Suprapubic skin (tissue), 4 donors: ENCODE measurements at places on chromosomes 6 and 20. TPM values are rescaled to one million over a fixed set of nuclear protein-coding genes. Genes with fewer than 3 reads are reported as not detected.

PDE10A gene
- total RNA-seq = 2.5 TPM

CGAS gene
- total RNA-seq = 1.1 TPM

TMEM63B gene
- 82.4 TPM for total RNA-seq

- no peak overlapping the region for H3K27ac ChIP-seq
- no peak for DNase-seq
- no peak overlapping the region for H3K4me3 ChIP-seq
- no peaks in the 10 kb centered on the region for H3K36me3 ChIP-seq
- no peaks in the 10 kb centered on the region for H3K27me3 ChIP-seq
Measured at GRCh38 chr20:2285193-2285592, 10.6 kb upstream of the TGM3 start.

DNA sequence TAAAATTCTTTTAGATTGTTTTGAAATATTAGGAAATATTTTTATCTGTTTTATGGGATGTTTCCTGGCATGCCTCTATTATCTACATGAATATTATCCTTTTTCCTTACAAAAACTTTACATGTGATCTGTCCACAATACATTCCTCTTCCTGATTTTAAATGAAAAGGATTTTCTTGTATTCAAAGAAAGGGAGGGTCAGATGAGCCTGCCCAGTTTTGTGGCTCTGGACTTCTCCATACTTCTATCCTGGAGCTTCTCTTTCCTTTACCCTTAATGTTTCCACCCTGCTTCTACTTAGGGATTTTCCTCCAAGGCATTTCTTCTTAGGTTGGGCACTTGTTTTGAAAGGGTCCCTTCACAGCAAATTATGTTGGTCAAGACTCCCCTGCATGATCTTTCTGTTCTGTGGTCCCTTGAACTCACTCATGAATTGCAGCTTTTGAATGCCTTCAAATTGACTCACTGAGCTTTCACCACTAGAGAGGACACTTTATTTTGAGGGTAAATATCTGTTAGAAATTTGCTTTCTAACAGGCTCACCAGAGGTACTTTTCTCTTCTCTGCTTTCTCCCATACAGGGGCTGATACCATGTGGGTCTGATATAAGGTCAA, 104.9 kb downstream of the CENPW start:
- H3K27me3 ChIP-seq = no peaks in the 10 kb centered on the region
- no peaks in the 10 kb centered on the region for H3K36me3 ChIP-seq
- H3K4me3 ChIP-seq = no peak overlapping the region

GRCh38 chr6:34475238-34475682, 9.4 kb downstream of the PACSIN1 start:
- H3K4me3 ChIP-seq = no peak overlapping the region
- H3K36me3 ChIP-seq = no peaks in the 10 kb centered on the region
- no peak overlapping the region for H3K27ac ChIP-seq
- no peaks in the 10 kb centered on the region for H3K27me3 ChIP-seq
- H3K4me1 ChIP-seq = no peaks in the 10 kb centered on the region

- peaks cover 40% of the 10 kb centered on the region for H3K27me3 ChIP-seq
- H3K36me3 ChIP-seq = no peaks in the 10 kb centered on the region
- H3K27ac ChIP-seq = no peak overlapping the region
- DNase-seq = no peak
- H3K4me1 ChIP-seq = no peaks in the 10 kb centered on the region
Measured at GRCh38 chr20:63509088-63509564, 10.2 kb upstream of the EEF1A2 start.

DNA sequence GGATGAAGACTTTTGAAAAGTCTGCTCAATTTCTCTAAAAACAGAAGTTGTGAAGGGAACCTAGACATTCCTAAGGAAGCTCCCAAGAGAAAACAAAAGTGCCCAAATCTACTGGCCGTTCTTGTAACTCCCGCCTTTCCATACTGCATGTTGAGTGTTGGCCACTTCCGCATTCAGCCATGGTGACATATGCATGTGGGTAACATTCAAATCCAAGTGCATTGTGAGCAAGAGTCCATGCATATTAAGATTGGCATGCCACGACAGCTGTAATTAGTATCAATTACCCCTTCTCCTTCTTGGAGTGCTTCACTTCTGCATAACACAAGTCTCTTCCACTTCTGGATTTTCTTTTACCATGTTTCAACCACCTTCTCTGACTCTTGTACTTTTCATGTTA, 8.4 kb downstream of the SLC35D3 start:
- no peaks in the 10 kb centered on the region for H3K36me3 ChIP-seq
- H3K27me3 ChIP-seq = no peaks in the 10 kb centered on the region
- no peaks in the 10 kb centered on the region for H3K4me1 ChIP-seq
- no peak for DNase-seq

DNA sequence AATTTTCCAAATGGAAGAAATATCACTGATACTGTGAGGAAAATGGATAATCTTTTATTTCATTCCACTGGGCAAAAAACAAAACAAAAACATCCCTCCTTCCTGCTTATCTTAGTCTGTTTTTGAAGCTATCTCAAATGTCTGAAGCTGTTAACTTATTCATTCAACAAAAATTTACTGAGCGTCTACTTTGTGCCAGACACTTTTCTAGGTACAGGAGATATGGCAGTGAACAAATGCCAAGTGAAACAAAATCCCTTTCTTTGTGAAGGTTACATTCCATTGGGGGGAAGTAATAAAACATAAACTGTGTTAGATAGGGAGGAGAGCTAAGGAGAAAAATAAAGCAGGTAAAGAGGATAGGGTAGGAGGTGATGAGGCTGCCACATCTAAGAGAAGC, 47.5 kb downstream of the TNFRSF21 start:
- DNase-seq = no peak
- no peak overlapping the region for H3K27ac ChIP-seq
- H3K4me3 ChIP-seq = no peak overlapping the region
- H3K27me3 ChIP-seq = no peaks in the 10 kb centered on the region
- H3K4me1 ChIP-seq = no peaks in the 10 kb centered on the region

- no peak overlapping the region for H3K27ac ChIP-seq
- H3K4me3 ChIP-seq = no peak overlapping the region
- no peak for DNase-seq
- H3K27me3 ChIP-seq = no peaks in the 10 kb centered on the region
- no peaks in the 10 kb centered on the region for H3K36me3 ChIP-seq
Measured at GRCh38 chr20:19427480-19427879, 215.0 kb downstream of the SLC24A3 start.

DNA sequence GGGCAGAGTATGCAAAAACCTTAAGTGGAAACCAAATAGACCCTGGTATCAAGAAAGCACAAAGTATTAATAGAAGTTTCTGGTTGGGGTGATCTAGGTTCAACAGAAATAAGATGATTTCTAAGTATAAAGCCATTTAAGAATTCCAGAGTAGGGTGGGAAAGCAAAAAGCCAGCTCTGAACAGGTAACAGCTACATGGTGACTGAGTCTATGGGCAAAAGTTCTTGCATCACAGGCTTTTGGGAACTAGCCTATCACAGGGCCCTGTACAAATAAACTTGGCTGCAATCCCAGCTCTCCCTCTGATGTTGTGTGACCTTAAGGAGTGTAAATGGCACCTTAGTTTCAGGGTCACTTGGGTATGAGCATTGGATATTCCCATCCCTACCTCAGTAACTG, 5.5 kb downstream of the TCF19 start:
- no peak overlapping the region for H3K4me3 ChIP-seq
- H3K27ac ChIP-seq = no peak overlapping the region
- peaks cover 11% of the 10 kb centered on the region for H3K4me1 ChIP-seq
- DNase-seq = no peak
- H3K27me3 ChIP-seq = no peaks in the 10 kb centered on the region

- peak overlapping the region; percentile 40 for H3K27ac ChIP-seq
- H3K4me3 ChIP-seq = no peak overlapping the region
- H3K4me1 ChIP-seq = peaks cover 45% of the 10 kb centered on the region
- no peaks in the 10 kb centered on the region for H3K27me3 ChIP-seq
Measured at GRCh38 chr20:50330504-50331313, 140.1 kb downstream of the CEBPB start.

GRCh38 chr20:11350126-11351005, 567.3 kb upstream of the BTBD3 start:
- no peak overlapping the region for H3K4me3 ChIP-seq
- no peak for DNase-seq
- no peaks in the 10 kb centered on the region for H3K36me3 ChIP-seq
- H3K27me3 ChIP-seq = no peaks in the 10 kb centered on the region
- peak overlapping the region; percentile 57 for H3K27ac ChIP-seq
- peaks cover 7% of the 10 kb centered on the region for H3K4me1 ChIP-seq
